Fibroblast of pulmonary artery (primary cell): ENCODE measurements at places on chromosomes 4 and X.

- peak; percentile 59 for DNase-seq
Measured at GRCh38 chr4:110085131-110085530, 113.3 kb downstream of the ELOVL6 start.

- DNase-seq, result no peak
Measured at GRCh38 chrX:148381603-148382002, 118.8 kb upstream of the AFF2 start.

- DNase-seq, result no peak
Measured at GRCh38 chr4:1382776-1383727, 23.2 kb downstream of the NKX1-1 start.

- peak; percentile 71 for DNase-seq
Measured at GRCh38 chr4:186472948-186473347, 82.4 kb downstream of the MTNR1A start.

DNA sequence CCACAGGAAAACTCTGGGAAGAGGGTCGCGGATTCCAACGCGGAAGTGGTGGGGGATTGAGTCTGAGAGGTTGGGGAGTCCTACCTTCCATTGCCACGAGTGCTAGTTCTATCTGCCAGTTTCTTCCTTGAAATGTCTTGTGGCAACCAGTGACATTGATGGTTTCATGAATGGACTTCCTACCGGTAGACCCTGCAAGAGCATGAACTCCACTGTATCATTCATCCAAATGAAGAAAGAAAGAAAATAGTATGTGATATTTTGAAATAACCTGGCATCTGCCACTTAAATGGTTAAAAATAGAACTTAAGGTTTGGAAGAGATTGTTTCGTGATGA, 1.1 kb upstream of the SLC10A7 start:
- DNase-seq, result peak; percentile 13

GRCh38 chrX:15207384-15207783, 62.5 kb downstream of the ASB9 start:
- no peak for DNase-seq

GRCh38 chrX:148535639-148536038, 35.2 kb downstream of the AFF2 start:
- no peak for DNase-seq

GRCh38 chrX:16103625-16104024, 19.7 kb upstream of the GRPR start:
- no peak for DNase-seq

GRCh38 chrX:107541244-107541643, 87.1 kb upstream of the PRPS1 start:
- no peak for DNase-seq

GRCh38 chrX:48531358-48531959, 8.1 kb upstream of the TBC1D25 start:
- DNase-seq, result peak; percentile 74

DNA sequence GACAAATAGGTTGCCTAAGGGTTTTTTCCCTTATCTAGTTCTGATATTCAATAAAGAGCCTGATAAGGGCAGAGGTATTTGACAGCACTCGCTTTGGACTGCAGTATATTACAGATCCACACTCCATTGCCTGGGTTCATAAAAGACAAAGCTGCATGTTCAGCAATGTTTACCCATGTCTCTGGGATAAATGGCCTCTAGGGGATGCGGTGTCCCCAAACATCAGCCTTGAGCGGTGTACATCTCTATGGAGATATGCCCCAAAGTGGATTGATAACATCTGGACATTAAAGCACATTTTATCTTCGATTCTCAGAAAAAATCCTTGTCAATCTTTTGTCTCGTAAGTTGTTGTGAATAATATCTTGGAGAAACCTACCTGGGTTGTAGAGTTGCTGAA, 660.8 kb upstream of the AADAT start:
- DNase-seq, result no peak

- DNase-seq, result no peak
Measured at GRCh38 chr4:3235030-3235345, 14.0 kb upstream of the MSANTD1 start.

GRCh38 chr4:2362266-2363055, 56.0 kb downstream of the ZFYVE28 start:
- DNase-seq, result no peak

DNA sequence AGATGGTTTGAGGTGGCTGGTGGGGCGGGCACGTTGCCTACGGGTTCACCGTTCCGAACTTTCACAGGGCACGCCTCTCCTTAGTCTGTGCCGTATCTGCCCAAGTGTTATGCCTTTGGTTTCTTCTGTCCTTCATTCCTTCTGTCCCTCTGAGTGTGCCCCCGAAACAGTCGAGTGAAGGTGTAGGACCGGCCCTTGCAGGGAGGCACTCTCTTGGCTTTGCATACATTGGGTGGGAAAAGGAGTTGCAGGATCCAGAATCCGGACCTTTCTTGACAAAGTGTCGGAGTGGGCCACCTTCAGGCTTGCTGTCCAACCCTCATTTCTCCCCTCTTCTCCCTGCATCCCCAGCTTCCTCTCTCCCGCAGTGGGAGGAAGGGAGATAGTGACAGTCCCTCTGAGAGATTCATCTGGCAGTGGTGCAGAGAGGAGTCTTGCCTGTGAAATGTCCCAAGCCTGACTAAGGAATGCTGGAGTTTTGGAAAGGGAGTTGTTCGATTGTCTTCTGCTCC, 569 bp downstream of the ARFIP1 start:
- DNase-seq, result peak; percentile 38

DNA sequence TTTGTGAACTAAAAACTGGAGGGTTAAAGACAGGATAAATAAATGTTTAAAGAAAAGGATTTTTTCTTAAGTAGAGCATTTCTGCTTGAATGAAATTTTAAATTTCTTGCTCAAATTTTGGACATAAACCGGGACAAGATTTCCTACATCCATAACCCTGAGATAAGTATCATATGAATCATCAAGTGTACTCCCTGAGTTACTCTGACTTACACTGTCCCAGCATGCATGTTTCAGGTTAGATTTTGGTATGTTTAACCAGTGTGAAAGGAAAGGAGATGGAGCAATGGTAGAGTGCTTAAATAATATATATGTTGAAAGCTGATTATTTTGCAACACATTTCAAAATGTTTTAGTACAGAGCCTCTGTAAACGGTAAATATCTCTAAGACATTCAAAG, 175.2 kb downstream of the ADGRL3 start:
- DNase-seq, result peak; percentile 10

GRCh38 chr4:130468340-130468739, 1372.4 kb downstream of the C4orf33 start:
- DNase-seq, result no peak

DNA sequence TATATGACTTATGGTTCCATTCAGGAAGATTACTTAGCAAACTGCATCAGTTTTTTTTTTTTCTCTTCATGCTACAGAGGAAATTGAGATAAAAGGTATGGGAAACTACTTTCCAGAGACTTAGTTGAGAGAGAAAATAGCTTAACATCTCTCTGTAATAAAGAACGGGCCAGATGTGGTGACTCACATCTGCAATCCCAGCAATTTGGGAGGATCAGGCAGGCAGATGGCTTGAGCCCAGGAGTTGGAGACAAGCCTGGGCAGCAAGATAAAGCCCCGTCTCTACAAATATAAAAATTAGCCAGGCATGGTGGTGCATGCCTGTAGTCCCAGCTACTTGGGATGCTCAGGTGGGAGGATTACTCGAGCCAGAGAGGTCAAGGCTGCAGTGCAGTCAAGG, 271.2 kb upstream of the TENM3 start:
- DNase-seq, result peak; percentile 54

DNA sequence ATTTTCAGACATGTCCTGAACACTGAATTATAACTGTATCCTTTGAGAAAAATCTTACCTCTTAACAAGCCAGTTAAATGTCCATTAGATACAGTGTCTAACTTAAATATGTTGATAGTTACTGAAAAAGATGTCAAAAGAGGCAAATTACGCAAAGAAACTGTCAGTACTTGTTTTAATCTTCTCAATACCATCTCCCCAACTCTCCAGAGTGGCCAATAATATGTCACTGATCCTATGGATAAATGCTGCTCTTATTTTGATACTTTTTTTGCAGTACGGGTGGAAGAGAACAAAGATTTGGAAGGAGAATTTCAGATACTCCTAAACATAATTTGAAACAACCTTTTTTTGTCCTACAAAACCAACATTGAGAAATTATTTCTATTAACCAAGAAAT, 192.7 kb downstream of the CBR4 start:
- no peak for DNase-seq
